ENCODE measurements at places on chromosomes 1 and 21. TPM values are rescaled to one million over a fixed set of nuclear protein-coding genes. Genes with fewer than 3 reads are reported as not detected.
A peak's percentile ranks its signal among the peaks of the same experiment; 100 is the strongest.

GRCh38 chr1:238961790-238962189, 424.6 kb upstream of the CHRM3 start:
- H3K27me3 ChIP-seq: no peaks in the 10 kb centered on the region
- no peak for DNase-seq
- H3K36me3 ChIP-seq: no peaks in the 10 kb centered on the region
- H3K4me1 ChIP-seq: no peaks in the 10 kb centered on the region
- H3K4me3 ChIP-seq: no peak overlapping the region
- H3K27ac ChIP-seq: no peak overlapping the region

Gene KRTAP12-2
- not detected for total RNA-seq

DNA sequence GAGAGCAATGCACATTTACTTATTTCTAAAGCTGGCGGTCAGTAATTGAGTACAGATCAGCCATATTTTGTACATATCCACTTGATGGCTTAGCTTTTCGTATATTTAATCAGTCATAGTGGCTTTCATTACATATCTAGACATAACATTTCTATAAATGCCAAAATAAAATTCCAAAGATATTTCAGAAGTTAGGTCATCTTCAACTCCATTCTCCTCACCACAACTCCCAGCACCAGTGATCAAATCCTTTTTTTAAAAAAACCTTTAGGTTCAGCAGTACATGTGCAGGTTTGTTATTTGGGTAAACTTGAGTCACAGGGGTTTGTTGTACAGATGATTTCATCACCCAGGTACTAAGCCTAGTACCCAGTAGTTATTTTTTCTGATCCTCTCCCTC, 53.9 kb upstream of the GNG4 start:
- no peak overlapping the region for H3K4me3 ChIP-seq
- H3K27me3 ChIP-seq: no peaks in the 10 kb centered on the region
- peaks cover 3% of the 10 kb centered on the region for H3K36me3 ChIP-seq
- H3K27ac ChIP-seq: no peak overlapping the region
- peak; percentile 12 for DNase-seq

Gene S100B
- not detected for total RNA-seq

GRCh38 chr1:193701759-193702158, 515.3 kb upstream of the B3GALT2 start:
- no peak overlapping the region for H3K4me3 ChIP-seq
- no peaks in the 10 kb centered on the region for H3K36me3 ChIP-seq
- H3K27me3 ChIP-seq: no peaks in the 10 kb centered on the region

DNA sequence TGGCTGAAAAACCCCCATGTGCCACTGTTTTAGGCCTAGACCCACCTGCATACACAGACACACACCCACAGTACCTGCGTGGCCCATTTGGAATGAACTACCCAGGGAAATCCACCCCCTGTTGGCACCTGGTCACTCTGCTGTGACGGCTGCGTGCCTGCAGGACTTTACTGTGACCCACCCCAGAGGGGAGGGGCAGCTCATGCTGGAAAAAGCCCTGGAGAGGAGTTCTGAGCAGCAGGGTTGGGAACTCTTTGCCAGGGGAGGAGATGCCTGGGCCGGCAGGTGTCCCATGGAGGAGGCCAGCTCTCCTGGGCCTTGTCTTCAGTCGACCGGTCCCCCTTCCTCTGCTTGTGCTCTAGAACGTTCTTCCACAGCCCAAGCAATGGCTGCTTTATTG, 87.3 kb upstream of the CSF3R start:
- no peak overlapping the region for H3K4me3 ChIP-seq
- DNase-seq: no peak
- H3K27me3 ChIP-seq: no peaks in the 10 kb centered on the region
- no peaks in the 10 kb centered on the region for H3K36me3 ChIP-seq
- H3K27ac ChIP-seq: no peak overlapping the region
- no peaks in the 10 kb centered on the region for H3K4me1 ChIP-seq

- H3K27ac ChIP-seq: peak overlapping the region; percentile 47
- peaks cover 3% of the 10 kb centered on the region for H3K36me3 ChIP-seq
- peak; percentile 74 for DNase-seq
- no peak overlapping the region for H3K4me3 ChIP-seq
These were observed 42.2 kb downstream of the CLDN14 start for GRCh38 chr21:36437745-36438128.

- no peak overlapping the region for H3K4me3 ChIP-seq
- no peak for DNase-seq
- H3K4me1 ChIP-seq: peaks cover 28% of the 10 kb centered on the region
- H3K27ac ChIP-seq: peak overlapping the region; percentile 77
- H3K36me3 ChIP-seq: no peaks in the 10 kb centered on the region
These were observed 27.3 kb upstream of the GLIS1 start for GRCh38 chr1:53766194-53766742.

DNA sequence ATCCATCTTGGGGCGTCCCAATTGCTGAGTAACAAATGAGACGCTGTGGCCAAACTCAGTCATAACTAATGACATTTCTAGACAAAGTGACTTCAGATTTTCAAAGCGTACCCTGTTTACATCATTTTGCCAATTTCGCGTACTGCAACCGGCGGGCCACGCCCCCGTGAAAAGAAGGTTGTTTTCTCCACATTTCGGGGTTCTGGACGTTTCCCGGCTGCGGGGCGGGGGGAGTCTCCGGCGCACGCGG, 282 bp upstream of the SOD1 start:
- DNase-seq: no peak

Gene OR2T33
- not detected for total RNA-seq

Gene AMIGO1
- total RNA-seq: 0.88 TPM

Gene ZNF697
- total RNA-seq: 14.1 TPM

Gene CCDC30
- 2.9 TPM for total RNA-seq

DNA sequence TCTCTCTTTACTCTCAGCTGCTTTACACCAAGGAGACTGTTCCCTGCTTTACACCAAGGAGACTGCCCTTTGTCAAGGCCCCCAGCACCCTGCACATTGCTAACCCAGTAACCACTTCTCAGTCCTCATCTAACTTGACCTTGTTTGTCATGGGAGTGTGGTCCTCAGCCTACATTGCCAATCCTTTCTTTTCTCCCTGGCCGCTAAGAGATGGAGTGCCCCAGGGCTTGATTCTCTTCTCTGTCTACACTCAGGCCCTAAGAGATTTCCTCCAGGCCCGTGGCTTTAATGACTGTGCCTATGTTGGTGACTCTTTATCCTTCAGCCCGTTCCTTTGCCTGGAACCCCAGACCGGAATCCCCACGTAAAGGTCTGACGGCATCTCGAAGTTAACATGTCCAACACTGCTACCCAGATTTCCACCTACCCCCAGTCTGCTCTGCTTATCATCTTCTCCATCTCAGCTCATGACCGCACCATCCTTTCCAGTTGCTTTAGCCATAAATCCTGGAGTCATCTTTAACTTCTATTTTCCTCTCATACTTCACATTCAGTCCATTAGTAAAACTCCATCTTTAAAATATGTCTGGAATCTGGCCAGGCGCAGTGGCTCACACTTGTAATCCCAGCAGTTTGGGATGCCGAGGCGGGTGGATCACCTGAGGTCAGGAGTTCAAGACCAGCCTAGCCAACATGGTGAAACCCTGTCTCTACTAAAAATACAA, 9.5 kb upstream of the SEMA4A start:
- no peak for DNase-seq
- no peak overlapping the region for H3K4me3 ChIP-seq
- peaks cover 24% of the 10 kb centered on the region for H3K4me1 ChIP-seq
- H3K27ac ChIP-seq: no peak overlapping the region
- H3K36me3 ChIP-seq: peaks cover 8% of the 10 kb centered on the region

DNA sequence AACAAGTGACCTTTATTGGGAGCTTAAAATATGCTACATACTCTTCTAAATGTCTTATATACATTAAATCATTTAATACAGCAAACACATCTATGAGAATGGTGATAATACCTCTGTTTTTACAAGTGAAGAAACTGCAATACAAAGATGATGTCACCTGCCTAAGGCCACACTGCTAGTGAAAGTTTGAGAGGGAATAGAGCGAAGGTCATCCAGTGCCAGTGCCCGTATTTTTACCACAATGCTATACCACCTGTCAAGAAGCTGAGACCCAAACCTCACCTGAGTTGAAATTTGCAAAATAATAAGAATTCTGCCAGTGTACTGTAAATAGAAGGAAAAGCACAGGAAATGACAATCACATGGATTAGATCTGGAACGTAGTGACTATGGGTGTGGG, 200.4 kb upstream of the TMPRSS15 start:
- H3K27ac ChIP-seq: no peak overlapping the region
- no peaks in the 10 kb centered on the region for H3K27me3 ChIP-seq
- no peak for DNase-seq
- no peak overlapping the region for H3K4me3 ChIP-seq
- H3K36me3 ChIP-seq: no peaks in the 10 kb centered on the region

DNA sequence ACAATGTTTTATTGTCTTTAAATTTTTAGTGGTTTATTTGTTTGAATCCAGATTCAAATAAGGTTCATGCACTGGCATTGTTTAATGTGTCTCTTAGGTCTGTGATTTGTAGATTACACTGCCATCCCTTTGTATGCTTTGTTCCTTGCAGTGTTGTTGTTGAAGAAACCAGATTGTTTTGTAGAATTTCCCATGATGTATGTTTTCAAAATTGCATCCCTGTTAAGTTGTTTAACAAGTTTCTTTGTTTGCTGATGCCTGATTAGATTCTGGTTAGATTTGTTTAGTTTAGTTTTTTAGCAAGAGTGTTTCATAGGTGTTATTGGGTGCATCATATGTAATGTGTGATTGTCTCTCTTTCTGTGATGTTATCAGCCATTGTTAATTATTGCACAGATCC, 5.5 kb upstream of the AVPR1B start:
- H3K4me3 ChIP-seq: no peak overlapping the region
- no peak overlapping the region for H3K27ac ChIP-seq
- no peak for DNase-seq
- H3K4me1 ChIP-seq: peaks cover under 1% of the 10 kb centered on the region
- H3K27me3 ChIP-seq: peaks cover 42% of the 10 kb centered on the region

Gene ZNF648
- not detected for total RNA-seq

Gene ADGRB2
- total RNA-seq: 3.1 TPM

- no peak for DNase-seq
- no peak overlapping the region for H3K27ac ChIP-seq
- no peaks in the 10 kb centered on the region for H3K36me3 ChIP-seq
- H3K27me3 ChIP-seq: peaks cover 11% of the 10 kb centered on the region
- H3K4me3 ChIP-seq: no peak overlapping the region
These were observed 29.0 kb upstream of the CASQ2 start for GRCh38 chr1:115797486-115797885.

GRCh38 chr1:54810153-54810942, 9.2 kb upstream of the TTC22 start:
- H3K4me1 ChIP-seq: no peaks in the 10 kb centered on the region
- no peak overlapping the region for H3K4me3 ChIP-seq
- peak; percentile 54 for DNase-seq
- no peaks in the 10 kb centered on the region for H3K27me3 ChIP-seq
- H3K36me3 ChIP-seq: no peaks in the 10 kb centered on the region
- H3K27ac ChIP-seq: no peak overlapping the region

DNA sequence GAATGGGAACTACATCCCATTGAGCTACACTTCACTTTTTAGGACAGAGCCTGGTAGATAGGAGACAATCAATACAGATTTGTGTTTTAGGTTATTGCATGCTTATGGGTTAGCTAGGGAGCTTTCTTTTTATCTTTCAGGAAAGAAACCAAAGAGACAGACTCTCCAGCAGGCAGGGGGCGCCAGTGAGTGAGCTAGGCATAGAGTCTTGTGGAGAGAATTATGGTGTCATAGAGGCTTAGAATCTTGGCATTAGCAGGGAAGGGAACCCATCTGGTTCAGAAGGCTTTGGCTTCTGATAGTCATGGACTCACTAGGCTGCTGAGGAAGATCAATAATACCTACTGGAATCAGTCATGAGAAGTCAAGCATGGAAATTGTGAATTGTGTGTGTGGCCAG, at the start of gene SMCP:
Gene SMCP (plus strand): TSS at position 281 of the 400 bp plus-strand sequence. CDS start 6,101 bp downstream, outside the sequence.
- DNase-seq: no peak
- H3K27ac ChIP-seq: no peak within 1 kb of the TSS

Data from endothelial cell of umbilical vein (primary cell).